ENCODE measurements at places on chromosomes 16 and 17. TPM values are rescaled to one million over a fixed set of nuclear protein-coding genes. Genes with fewer than 3 reads are reported as not detected.

Gene KCNJ18
- not detected for polyA plus RNA-seq

Gene KRTAP4-3
- polyA plus RNA-seq: not detected

Gene NPIPA7
- 5.7 TPM for polyA plus RNA-seq

Gene DNAH9
- polyA plus RNA-seq: 0.04 TPM

Gene SNAI3
- polyA plus RNA-seq: 0.05 TPM

Gene MED13
- 14.9 TPM for polyA plus RNA-seq

Gene DNASE1
- polyA plus RNA-seq: 5.4 TPM

Gene RAB40B
- 6.1 TPM for polyA plus RNA-seq

Gene CLDN6
- polyA plus RNA-seq: 0.25 TPM

Gene PROCA1
- polyA plus RNA-seq: 2.5 TPM

Gene PRCD
- polyA plus RNA-seq: not detected

Gene BCAS3
- 18.0 TPM for polyA plus RNA-seq

Gene TBC1D3G
- polyA plus RNA-seq: 0.08 TPM

Gene CORO6
- polyA plus RNA-seq: 7.9 TPM

Gene CDH3
- 0.34 TPM for polyA plus RNA-seq

Gene C17orf107
- polyA plus RNA-seq: 0.30 TPM

Gene TMEM204
- polyA plus RNA-seq: not detected

Gene CCL8
- not detected for polyA plus RNA-seq

Gene TBC1D28
- polyA plus RNA-seq: not detected

Gene MYLK3
- polyA plus RNA-seq: 0.05 TPM

Gene SYCE1L
- 8.0 TPM for polyA plus RNA-seq

Gene PRSS36
- polyA plus RNA-seq: 0.75 TPM

Gene TNFRSF13B
- not detected for polyA plus RNA-seq

Gene HS3ST3B1
- 0.15 TPM for polyA plus RNA-seq

Gene SLC38A10
- 59.7 TPM for polyA plus RNA-seq

Gene DYNLRB2
- not detected for polyA plus RNA-seq

Gene RNF222
- not detected for polyA plus RNA-seq

Gene SLC6A2
- not detected for polyA plus RNA-seq

Gene DCTPP1
- 120 TPM for polyA plus RNA-seq

Gene SLC35G6
- not detected for polyA plus RNA-seq

Gene TBX21
- polyA plus RNA-seq: 0.04 TPM

Gene OSBPL7
- 11.4 TPM for polyA plus RNA-seq

Gene NPIPA3
- 0.94 TPM for polyA plus RNA-seq

Gene PRR15L
- polyA plus RNA-seq: 0.88 TPM

Gene MIEF2
- polyA plus RNA-seq: 8.5 TPM

Gene PLXDC1
- 0.22 TPM for polyA plus RNA-seq

Gene CD300E
- polyA plus RNA-seq: not detected

Gene NXPH3
- polyA plus RNA-seq: 0.20 TPM

Gene JMJD6
- polyA plus RNA-seq: 44.5 TPM

Gene PTX4
- polyA plus RNA-seq: 0.07 TPM

Gene TP53TG3F
- polyA plus RNA-seq: 0.12 TPM

Gene MFAP4
- polyA plus RNA-seq: 0.04 TPM

Gene HP
- not detected for polyA plus RNA-seq

Gene UBTF
- 75.0 TPM for polyA plus RNA-seq

Gene TMEM238L
- not detected for polyA plus RNA-seq

Gene CPNE7
- polyA plus RNA-seq: 55.2 TPM

Gene IFI35
- polyA plus RNA-seq: 10.8 TPM

Gene PRSS22
- 0.10 TPM for polyA plus RNA-seq

Gene NEUROD2
- not detected for polyA plus RNA-seq

Gene KRT25
- not detected for polyA plus RNA-seq

Gene CCL17
- not detected for polyA plus RNA-seq

Measured in A549 (cell line).